ENCODE measurements at places on chromosomes 11 and 22. TPM values are rescaled to one million over a fixed set of nuclear protein-coding genes. Genes with fewer than 3 reads are reported as not detected.

ASCL2 gene
- total RNA-seq, result 0.62 TPM

GRCh38 chr11:6746086-6746618 is 25.6 kb downstream of the OR2AG2 start:
- H3K4me1 ChIP-seq, result peaks cover 34% of the 10 kb centered on the region
- H3K27me3 ChIP-seq, result no peaks in the 10 kb centered on the region
- no peak overlapping the region for H3K4me3 ChIP-seq
- H3K27ac ChIP-seq, result no peak overlapping the region
- peaks cover 15% of the 10 kb centered on the region for H3K36me3 ChIP-seq

DNA sequence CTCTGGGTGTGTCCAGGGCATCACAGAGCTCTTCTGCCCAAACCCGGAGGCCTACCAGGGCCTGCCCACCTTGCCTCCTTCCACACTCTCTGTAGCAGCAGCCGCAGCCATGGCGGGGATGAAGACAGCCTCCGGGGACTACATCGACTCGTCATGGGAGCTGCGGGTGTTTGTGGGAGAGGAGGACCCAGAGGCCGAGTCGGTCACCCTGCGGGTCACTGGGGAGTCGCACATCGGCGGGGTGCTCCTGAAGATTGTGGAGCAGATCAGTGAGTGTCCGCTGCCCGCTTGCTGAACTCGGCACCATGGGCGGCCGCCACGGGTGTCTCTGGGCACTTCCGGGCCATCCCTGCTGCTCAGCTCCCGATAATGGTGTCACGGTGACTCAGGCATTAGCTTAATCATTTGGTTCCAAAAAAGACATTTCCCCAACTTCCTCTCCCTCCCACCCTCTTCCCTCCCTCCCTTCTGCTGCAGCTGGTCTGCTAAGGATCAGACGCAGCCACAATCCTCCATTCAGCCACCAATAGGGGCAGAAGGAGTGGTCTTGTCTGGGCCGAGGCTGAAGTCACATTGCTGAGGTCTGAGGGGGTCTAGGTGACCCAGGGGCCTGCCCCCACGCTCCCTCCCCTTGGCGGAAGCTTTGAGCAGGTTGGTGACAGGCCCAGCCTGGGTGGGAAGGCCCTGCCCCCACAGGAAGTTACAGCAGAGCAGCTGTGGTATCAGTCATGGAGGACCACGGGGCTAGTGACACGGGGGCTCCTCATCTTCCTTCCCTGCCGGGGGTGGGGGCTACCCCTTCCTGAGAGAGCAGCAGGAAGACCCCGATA is 950 bp downstream of the FERMT3 start:
- H3K27me3 ChIP-seq, result no peaks in the 10 kb centered on the region
- peak overlapping the region; percentile 92 for H3K4me3 ChIP-seq
- peaks cover 32% of the 10 kb centered on the region for H3K4me1 ChIP-seq
- peak overlapping the region; percentile 94 for H3K27ac ChIP-seq
- peak; percentile 84 for DNase-seq

DNA sequence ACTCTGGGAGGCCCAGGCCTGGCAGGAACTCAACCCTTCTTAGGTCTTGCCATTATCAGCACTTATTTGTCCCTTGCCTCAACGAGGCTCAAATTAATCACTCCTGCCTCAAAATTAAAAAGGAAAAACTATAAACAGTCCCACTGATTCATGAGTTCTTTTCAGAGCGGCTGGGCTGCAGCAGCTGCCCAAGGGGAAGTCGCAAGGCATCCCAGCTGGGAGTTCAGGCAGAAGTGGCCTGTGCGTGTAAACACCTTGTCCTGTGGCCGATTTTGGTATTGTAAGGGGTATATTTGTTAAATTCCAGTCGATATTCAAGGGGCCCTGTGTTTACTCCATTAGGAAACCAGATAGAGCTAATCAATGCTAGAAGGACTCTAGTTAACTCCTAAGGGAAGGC is 213.9 kb upstream of the CADM1 start:
- H3K27me3 ChIP-seq, result no peaks in the 10 kb centered on the region
- no peaks in the 10 kb centered on the region for H3K36me3 ChIP-seq
- H3K27ac ChIP-seq, result no peak overlapping the region

DNA sequence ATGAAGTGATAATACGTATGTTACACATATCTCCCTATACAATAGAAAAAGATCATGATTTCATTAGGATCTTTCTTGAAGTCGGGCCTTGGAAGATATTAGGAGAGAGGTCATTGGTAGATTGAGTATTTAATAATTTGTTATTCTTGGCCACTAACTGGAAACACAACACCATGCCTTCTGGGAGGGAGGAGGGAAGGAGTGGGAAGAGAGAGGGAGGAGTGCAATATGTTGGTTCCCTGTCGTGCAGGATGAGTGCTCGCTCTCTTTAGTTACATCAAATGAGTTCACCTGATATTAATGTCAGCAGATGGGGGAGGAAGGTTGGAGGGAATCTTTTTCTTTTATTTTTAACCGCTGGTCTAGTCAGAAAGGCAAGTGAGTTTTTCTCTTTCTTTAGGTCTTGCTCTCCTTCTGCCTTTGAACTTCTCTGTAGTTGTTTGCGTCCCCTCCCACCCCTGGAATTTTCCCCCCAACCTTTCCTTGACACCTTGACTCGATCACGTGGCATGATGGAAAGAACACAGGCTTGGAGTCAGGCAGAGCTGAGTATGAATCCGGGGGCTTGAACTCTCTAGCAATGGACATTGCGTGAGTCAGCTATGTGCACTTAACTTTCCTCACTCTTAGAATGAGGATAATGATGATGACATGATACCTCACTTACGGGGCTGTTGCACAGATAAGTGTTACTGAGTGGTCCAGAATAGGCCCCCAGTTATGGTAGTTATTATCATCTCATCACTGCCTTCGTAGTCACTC is 6.2 kb downstream of the ADAMTS15 start:
- DNase-seq, result no peak
- H3K4me3 ChIP-seq, result no peak overlapping the region
- no peak overlapping the region for H3K27ac ChIP-seq
- H3K4me1 ChIP-seq, result peaks cover 3% of the 10 kb centered on the region

DNA sequence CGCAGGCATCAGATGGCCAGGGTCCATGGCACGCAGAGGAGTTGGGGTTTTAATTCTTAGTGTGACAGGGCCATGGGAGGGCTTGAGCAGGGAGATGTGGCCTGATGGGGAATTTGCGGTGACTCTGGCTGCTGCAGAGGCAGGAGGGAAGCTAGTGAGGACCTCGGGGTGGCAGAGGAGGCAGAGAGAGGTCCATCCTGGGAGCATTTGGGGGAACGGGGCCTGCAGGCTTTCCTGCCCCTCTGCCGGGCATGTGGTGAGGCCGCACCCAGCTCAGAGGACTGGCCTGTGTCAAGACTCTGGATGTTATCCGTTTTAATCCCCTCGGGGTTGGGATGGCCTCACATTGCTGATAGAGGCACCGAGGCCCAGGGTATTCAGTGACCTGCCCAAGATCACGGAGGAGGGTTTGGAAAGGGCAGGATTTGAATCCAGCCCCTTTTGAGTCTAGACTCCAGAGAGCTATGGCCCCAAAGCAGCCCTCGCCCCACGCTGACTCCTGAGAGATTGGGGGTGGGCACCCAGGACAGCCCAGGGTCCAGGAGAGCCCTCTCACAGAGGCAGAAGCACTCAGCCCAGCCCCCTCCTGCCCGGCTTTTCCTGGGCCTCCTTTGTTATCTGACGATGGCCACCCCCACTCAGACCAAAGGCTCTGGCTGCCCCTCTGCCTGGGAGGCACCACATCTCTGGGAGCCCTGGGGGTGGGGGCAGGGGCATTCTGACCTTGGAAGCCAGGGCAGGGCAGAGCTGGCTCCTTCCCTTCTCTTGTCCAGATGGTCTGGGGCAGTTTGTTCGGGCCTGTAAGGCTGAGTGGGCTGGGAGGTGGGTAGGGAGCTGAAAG is 13.9 kb downstream of the MGAT3 start:
- H3K27me3 ChIP-seq, result no peaks in the 10 kb centered on the region
- peaks cover 29% of the 10 kb centered on the region for H3K4me1 ChIP-seq
- H3K27ac ChIP-seq, result no peak overlapping the region
- H3K36me3 ChIP-seq, result no peaks in the 10 kb centered on the region
- H3K4me3 ChIP-seq, result no peak overlapping the region

DNA sequence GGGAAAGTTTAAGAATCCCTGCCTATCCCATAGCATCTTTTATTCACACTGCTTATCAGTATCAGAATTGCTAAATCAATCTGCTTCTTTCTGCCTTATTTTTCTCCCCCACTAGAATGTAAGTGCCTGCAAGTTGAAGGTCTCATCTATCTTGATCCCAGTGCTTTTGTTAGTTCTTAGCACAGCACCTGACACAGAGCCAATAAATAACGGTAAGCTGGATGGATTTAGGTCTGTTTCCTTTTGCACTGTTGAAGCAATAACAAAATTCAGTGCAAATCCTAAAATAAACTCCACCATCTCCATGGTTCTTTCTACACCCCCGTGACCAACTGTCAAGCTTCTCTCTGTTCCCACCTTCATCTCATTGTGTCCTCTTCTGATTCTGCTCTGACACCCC is 36.7 kb upstream of the CD44 start:
- DNase-seq, result no peak
- H3K27ac ChIP-seq, result no peak overlapping the region
- H3K36me3 ChIP-seq, result peaks cover 5% of the 10 kb centered on the region
- peaks cover 3% of the 10 kb centered on the region for H3K27me3 ChIP-seq
- H3K4me3 ChIP-seq, result no peak overlapping the region

DNA sequence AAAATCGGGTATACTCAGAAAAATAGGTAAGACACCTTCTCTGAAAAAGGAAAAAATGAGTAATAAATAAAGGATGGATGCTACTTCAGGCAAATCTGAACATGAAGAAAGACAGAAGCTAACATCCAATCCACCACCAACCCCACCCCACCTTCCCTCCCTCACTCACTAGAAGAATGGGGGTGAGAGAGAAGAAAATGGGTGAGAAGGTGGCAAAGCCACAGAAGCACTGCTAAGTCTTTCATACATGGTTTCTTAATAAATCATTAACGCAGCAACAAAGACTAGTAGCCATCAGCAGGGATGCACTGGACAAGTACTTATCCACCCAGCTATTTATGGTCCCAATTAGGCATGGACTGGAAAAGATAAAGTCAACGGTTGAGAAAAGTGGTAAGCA is 5.9 kb downstream of the FHIP1B start:
- DNase-seq, result no peak
- H3K36me3 ChIP-seq, result peaks cover 15% of the 10 kb centered on the region
- no peak overlapping the region for H3K4me3 ChIP-seq
- no peaks in the 10 kb centered on the region for H3K27me3 ChIP-seq
- H3K4me1 ChIP-seq, result peaks cover 32% of the 10 kb centered on the region
- H3K27ac ChIP-seq, result no peak overlapping the region

DNA sequence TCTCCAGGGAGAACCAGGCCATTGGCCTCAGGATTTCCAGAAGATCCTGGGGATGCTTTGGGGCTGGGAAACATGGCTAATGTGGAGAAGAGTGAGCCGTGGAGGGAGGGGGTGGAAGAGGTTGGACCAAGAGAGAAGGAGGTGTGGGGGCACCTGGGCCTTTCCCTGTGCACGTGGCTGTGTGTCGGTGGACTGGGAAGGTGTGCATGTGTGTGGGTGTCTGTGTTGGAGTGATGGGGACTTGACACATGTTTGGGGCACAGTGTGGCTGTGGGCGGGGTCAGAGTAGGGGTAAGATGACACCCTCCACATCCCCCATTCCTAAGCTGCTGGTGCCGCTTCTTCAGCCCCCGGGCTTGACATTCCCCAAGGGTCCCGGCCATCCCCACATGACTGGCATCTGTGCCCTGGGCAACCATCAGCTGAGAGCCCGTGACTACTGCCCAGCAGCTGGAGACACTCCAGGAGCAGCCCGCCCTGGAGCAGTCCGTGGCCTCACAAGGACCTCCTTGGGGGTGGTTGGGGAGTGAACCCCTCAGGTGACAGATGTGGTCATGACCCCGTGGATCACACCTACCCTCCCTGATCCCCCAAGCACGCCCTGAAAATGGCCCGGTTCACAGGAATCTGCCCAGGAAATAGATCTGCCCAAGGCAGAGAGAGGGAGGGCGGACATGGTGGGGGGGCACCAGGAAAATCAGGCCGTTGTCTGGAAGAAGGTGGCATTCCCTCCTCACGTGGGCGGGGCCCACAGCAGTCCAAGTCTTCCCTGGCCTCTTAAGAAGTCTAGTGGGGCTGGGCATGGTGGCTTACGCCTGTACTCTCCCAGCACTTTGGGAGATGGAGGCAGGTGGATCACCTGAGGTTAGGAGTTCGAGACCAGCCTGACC is 34.8 kb upstream of the SOX10 start:
- no peaks in the 10 kb centered on the region for H3K36me3 ChIP-seq
- no peak for DNase-seq
- H3K4me1 ChIP-seq, result no peaks in the 10 kb centered on the region
- H3K27ac ChIP-seq, result no peak overlapping the region
- no peak overlapping the region for H3K4me3 ChIP-seq

DNA sequence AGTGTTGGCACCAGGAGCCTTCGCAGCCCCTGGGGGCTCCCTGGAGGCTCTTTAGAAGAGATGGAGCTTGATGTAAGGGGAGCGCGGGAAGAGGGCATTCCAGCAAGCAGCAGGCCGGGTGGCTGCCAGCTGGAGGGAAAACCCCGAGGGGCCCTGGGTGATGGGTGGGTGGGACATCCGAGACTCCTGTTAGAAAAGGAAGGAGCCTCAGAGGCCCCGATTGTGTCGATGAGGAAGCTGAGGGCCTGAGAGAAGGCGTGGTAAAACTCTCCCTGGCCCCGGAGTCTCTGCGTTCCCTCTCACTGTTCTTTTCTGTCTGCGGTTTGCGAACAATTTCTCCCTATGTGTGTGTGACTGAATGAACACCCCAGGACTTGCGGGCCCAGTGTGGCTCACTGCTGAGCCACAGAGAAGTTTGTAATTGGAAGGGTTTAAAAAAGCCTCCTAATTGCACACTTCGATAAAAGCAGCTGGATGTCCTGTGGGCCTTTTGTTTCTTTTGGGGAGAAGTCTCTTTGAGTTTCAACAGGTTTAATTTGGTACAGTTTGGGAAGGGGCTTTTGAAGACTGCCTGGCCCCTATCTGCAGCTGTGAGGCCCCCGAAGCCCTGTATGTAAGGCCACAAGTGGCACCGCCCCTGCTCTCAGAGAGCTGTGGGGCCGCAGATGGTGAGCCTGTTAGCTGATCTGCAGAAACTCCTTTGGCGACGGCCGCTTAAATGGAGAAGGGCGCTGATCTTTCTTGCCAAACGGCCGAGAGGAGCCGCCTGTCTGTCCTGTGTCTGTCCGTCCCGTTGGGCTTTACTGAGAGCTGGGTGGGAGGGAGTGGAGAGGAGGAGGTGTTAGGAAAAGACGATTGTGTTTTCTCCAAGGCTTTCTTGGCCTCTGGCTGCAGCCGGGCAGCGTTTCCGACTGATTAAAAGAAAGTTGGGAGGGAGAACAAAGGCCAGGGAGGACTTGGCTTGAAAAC is 2.0 kb downstream of the FBLN1 start:
- H3K4me1 ChIP-seq, result peaks cover 8% of the 10 kb centered on the region
- DNase-seq, result no peak
- H3K36me3 ChIP-seq, result no peaks in the 10 kb centered on the region
- H3K27me3 ChIP-seq, result peaks cover 37% of the 10 kb centered on the region
- H3K4me3 ChIP-seq, result no peak overlapping the region

- no peaks in the 10 kb centered on the region for H3K4me1 ChIP-seq
- peak overlapping the region; percentile 73 for H3K27ac ChIP-seq
- peaks cover 2% of the 10 kb centered on the region for H3K27me3 ChIP-seq
These were observed 60.2 kb downstream of the LRP5 start for GRCh38 chr11:68372625-68373024.

Measured in activated naive CD8-positive, alpha-beta T cell treated with anti-CD3 and anti-CD28 coated beads, Interleukin-2, amount 10 ng/mL, durations not matched to agents 7 days and 5 days (primary cell).